ENCODE measurements at places on chromosomes 16 and 17.

DNA sequence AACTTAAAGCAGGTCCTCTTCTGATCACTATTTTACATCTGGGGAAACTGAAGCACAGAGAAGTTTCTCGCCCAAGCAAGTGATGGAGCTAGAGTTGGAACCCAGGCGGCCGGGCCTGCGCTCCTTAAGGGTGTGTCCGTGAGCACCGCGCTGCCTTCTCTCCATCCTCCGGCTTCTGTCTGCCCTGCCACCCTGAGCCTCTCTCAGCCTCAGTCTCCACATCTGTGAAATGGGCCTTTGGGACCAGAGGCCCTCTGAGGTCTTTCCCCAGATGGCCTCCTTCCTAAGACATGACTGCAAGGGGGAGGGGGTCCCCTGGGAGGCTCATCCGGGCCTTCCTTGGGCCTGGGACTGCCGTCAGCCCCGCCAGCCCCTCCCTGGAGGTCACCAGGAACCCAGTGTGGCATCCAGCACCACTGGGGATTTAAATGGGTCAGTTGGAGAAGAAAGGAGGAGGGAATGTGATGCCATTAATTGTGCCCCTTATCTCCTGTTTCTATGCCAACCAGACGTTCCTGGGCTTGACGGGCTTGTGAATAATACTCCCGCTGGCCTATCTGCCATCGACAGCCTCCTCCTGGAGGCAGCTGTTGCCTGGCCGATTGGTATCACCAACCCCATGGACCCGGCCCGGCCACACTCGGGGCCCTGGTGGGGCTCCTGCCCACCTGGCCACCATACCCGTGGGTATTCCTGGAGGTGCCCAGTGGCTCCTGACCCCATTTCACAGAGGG is 5.1 kb downstream of the ZFPM1 start:
- no peak for DNase-seq

DNA sequence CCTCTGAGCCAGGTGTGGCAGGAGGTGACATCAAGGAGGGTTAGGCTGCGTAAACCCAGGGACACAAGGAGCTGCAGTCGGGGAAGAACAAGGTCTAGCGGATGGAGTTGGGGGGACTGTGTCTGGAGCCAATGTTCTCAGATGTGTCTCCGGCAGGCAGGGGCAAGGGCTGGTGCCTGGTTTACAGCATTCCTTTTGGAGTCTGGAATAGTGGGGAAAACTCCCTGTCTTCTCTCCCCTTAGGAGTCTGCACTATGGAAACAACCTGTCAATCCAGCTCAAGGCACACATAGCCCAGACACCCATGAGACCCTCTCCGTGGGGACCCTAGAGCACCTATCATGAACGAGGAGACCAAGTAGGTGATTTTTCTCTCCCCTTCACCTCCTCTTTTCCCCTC is 27.5 kb downstream of the NLRC5 start:
- DNase-seq: no peak

- no peak for DNase-seq
Measured at GRCh38 chr17:65355246-65355645, 206.2 kb downstream of the AXIN2 start.

DNA sequence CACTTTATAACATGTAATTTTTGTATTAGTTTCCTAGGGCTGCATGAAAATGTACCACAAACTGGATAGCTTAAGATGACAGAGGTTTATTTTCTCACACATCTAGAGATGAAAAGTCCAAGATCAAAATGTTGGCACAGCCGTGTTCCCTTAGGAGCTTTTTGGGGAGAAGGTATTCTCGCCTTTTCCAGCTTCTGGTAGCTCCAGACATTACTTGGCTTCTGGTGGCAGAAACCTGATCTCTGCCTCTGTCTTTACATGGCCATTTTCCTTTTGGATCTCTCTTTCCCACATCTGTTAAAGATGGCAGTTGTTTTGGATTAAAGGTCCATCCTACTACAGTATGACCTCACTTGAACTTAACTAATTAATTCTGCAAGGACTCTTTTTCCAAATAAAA is 885.7 kb upstream of the CDH8 start:
- DNase-seq: no peak

DNA sequence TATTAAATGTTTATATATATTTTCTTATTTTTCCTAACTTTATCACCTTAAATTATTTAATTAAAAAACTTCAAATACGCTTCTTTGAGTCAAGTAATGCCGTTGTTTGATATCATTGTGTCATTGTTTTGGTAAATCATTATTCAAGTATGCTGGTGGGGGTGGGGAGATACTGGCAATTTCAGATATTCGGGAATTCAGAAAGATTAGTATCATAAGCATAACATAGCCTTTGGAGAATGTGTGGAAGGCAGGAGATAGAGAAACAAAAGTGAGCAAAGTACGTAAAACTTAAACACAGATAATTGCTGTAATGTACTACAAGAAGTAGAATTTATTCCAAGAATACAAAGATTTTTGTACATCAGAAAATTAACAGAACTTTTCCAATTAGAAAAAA is 49.8 kb downstream of the TANC2 start:
- DNase-seq: no peak

DNA sequence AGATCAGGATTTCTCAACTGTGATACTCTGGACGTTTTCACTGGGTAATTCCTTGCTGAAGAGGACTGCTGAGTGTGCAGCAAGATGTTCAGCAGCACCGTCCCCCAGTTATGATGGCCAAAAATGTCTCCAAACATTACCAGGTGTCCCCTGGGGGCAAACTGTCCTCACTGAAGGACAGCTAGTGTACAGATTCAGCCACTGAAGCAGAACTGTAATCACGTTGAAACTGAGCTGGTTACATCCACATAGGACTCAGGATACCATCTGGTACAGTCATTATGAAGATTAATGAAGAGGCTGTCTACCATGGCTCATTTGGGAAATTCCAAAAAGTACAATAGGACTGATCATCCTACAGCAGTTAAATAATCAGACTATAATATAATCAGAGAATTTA is 43.3 kb upstream of the GINS3 start:
- no peak for DNase-seq

DNA sequence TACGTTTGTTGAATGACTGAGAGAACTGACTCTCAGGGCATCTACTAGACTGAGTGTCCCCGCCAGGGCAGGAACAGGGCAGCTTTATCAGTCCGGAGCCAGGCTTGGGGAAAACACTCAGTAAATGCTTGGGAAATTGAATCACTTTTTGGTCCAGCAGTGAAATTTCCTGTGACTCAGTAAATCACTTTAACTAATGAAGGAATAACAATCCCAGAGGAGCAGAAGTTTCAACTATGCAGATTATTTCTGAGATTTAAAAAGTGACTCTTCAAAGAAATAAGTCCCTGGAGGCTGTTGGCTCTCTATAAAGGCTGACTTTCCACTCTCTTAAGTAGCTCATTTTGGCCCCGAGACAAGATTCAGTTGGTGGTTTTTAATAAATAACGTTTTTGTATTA is 101.8 kb downstream of the FOXL1 start:
- no peak for DNase-seq

DNA sequence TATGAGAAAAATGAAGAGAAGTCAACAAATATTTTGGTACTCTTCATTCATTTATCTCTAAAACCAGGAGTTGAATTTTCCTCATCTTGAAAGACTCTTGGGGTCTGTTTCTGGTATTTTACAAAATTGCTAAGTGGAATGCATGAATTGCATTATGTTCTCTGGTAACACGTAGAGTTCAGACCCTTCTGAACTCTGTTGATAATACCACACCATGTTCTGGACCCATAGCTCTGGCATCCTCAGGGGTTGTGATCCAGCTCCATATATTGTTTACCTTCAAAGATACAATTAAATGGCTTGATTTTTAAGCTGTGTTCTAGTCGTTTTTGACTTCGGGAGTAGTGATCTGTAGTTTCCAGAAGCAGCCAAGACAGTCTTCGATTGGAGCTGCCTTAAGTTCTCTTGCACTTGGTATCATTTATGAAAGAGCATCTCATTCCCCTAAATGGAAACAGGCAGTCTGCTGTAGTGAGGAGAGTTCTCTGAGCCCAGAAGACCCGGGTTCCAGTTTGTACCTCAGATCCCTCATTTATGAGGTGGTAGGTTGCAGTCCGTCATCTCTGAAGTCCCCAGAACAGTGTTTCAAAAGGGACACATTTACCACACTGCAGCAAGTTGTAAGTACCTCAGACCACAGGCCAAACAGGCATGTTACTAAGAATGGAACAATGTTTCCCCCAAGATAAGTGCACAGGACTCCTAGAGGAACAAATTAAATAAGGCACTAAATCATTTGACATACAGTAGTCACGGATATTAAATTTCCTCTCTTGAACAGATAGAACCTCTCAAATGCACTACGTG is 9.6 kb downstream of the PSMD7 start:
- no peak for DNase-seq

DNA sequence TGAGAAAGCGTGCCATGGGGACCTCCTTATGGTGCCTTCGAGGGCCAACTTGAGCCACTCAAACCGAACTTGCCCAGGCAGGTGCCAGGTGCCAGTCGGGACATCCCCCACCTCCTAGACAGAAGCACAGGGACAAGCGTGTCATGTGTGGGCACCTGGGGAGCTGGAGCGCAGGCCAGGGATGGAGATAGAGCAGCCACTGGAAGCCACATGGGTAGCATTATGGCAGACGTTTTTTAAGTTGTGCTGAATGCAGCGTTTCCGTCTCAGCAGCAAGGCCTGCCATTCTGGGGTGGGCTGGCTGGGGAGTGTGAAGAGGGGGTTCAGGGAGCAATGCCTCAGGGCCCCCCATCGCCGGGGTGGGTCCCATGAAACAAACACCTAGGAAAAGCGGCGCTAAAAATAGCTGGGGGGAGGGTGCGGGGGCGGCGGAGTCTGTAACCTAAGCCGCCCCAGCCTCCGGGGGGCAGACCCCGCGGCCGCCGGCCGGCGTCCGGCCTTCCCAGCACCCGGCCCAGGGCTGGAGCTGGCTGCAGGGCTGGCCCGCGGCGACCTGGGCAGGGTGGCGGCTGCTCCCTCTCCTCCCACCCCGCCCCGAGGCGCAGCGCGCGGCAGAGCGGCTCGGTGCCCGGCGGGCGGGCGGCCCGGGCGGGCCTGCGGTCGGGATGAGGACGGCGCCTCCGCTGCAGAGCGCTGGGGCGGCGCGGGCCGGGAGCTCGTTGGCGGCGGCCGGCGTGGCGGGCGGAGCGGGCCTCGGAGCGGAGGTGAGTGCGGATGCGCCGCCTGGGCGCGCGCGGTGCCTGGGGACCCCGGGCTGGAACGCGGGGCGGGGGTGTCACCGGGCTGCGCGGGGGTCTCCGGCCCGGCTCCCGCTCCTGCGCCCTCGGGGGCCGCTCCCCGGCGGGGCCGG is at the start of gene ZNF469:
Gene ZNF469, plus strand, starts transcription at position 469 of the 910 bp plus-strand sequence. CDS start 44,512 bp downstream, outside the sequence.
- DNase-seq: no peak

DNA sequence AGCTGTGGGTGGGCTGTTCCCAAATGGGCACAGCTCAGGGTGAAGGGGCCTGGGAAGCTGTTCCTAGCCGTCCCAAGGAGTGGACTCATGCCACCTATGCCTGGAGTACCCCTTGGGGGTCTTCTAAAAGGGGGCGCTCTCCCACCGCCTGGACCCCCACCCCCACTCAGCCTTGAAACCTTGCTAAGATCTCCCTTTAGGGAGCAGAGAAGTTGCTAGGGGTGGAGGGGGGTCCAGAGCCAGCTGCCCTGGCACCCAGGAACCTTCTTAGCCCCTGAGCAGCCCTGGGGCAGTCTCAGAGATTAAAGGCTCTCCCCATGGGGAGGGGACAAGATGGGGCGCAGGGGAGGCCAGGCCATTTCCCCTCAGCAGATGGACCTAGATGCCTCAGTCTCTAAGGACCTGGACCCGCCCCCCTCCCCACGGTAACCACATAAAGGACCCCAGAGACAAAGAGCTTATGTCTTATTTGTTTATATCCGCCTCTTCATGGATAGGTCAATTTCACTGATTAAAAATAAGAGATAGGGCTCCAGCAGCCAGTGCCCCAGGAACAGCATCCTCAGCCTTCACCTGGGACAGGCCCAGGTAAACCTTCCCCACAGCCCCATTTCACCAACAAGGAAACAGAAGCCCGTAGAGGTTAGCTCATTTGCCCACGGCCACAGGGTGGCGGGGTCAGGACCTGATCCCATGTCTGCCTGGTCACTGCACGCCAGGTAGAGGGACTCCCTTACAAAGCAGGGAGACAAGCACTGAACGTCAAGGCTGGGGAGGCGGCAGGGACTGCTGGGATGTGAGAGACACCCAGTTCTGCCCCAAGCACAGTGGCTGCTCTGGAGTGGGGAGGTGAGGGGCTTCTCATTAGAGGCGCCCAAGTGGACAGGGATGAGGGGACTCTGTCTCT is 3.4 kb downstream of the MTSS2 start:
- DNase-seq: no peak

- no peak for DNase-seq
Measured at GRCh38 chr17:61323003-61323908, 76.4 kb upstream of the TBX2 start.

- DNase-seq: no peak
Measured at GRCh38 chr17:4182043-4182442, 39.0 kb downstream of the CYB5D2 start.

GRCh38 chr17:70520447-70520846 is 351.1 kb downstream of the KCNJ2 start:
- no peak for DNase-seq

DNA sequence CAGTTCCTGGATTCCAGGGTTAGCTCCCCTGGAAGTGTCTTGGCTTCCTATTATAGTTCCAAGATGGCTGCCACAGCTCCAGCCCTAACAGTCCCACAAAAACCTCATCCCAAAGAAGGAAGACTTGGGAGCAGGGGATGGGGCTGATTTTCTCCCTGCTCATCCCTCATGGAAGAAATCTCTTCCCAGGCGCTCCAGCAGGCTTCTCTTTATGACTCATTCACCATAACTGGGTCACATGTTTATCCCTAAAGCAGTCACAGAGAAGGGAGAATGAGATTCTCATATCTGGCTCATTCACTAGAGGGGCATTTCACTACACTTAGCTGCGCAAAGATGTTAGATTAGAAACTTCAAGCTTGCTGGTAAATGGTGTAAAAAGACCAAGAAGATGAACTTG is 206.5 kb upstream of the IRX3 start:
- no peak for DNase-seq

- DNase-seq: no peak
Measured at GRCh38 chr17:57561072-57561861, 183.8 kb downstream of the CCDC182 start.

GRCh38 chr17:18267927-18268711 is 7.7 kb downstream of the MIEF2 start:
- no peak for DNase-seq

DNA sequence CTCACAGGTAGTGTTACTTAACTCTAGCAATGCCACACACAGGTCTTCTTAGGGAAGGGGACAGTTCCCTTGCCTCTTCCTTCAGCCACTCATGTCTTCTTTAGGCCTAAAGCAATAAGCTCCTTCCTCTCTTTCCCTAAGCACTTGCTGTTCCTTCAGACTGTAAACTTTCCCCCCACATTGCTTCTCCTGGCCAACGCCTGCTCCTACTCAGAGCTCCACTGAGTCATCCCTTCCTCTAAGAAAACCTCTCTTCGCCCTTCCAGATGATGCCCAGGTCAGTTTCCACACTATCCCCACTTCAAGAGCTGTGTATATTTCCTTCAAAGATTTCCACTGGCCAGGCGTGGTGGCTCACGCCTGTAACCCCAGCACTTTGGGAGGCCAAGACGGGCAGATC is 12.5 kb upstream of the EPOP start:
- DNase-seq: no peak

Data from retina (tissue), 1 donor.